ENCODE measurements at places on chromosomes 5 and 9.

GRCh38 chr9:110208031-110208430, at the start of gene C9orf152:
C9orf152 (minus strand) TSS chr9:110208159; CDS start chr9:110207579, 580 bp downstream.
- no peak for DNase-seq

- DNase-seq: no peak
Measured at GRCh38 chr5:39267186-39267585, 47.8 kb upstream of the FYB1 start.

DNA sequence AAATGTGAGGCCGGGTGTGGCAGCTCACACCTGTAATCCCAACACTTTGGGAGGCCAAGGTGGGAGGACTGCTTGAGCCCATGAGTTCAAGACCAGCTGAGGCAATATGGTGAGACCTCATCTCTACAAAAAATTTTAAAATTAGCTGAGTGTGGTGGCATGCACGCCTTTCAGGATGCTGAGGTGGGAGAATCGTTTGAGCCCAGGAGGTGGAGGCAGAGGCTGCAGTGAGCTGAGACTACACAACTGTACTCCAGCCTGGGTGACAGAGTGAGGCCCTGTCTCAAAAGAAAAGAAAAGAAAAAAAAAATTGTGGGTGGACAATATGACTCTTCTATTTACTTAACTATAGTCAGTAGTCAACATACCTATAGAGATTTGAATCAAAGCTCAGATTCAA, 4.8 kb downstream of the CHD1 start:
- no peak for DNase-seq

DNA sequence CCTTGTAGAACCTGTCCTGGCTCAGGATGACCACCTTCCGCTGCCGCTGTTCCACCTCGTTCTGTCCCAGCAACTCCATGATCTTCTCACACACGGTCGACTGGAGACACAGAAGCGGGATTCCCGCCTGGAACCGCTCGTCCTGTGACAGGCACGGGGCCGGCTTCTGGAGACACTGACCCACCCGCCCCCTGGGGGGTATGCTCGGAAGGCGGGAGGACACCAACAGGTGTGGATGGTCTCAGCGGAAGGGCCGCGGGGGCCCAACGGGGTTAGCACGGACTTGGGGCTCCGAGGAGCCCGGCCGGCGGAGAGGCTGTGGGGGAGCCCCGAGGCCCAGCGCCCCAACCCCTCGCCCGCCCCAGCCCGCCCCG, 530 bp downstream of the UCK1 start:
- DNase-seq: no peak

- no peak for DNase-seq
Measured at GRCh38 chr5:160152287-160152686, 33.0 kb upstream of the PWWP2A start.

- DNase-seq: peak; percentile 77
Measured at GRCh38 chr5:368183-369084, 46.9 kb downstream of the AHRR start.

DNA sequence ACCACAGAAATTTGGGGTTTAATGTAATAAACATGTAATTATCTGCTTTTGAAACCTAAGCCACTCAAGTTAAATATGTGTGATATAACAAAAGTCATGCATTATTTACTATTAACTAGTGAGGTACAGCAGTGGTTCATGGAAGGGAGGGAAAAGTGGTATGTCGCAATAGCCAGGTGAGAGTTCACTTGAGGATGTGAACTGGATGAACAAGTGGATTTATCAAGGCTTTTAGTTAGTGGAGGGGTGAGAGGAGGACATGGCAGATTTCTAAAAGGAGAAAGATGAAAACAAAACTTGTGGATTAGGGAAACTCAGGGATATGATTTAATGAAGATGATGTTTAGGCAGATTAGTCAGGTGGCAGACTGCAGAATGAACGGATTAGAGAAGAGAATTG, 141.3 kb upstream of the NFIB start:
- no peak for DNase-seq
